ENCODE measurements at places on chromosomes 1 and 21.

GRCh38 chr1:15579683-15580047 is 5.2 kb downstream of the AGMAT start:
- DNase-seq, result no peak

- no peak for DNase-seq
These were observed 688.8 kb downstream of the PLA2G4A start for GRCh38 chr1:187517546-187517945.

DNA sequence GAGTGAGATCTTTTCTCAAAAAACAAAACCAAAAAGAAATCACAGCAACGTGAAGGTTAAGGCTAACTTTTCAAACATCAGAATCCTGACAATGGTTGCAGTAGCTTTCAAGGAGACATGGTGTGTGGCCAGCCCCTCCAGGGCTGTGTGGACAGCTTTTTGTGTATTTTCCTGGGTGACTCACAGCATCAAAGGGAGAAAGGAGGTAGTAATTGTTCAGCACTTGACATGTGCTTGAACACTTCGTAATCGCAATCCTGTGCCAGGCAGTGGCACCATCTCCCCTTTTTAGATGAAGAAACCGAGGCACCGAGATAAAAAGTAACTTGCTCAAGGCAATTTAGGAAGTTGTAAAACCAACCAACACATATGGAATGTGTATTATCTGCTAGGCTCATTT is 10.3 kb downstream of the NBL1 start:
- no peak for DNase-seq

GRCh38 chr1:165869343-165869742 is 41.9 kb downstream of the UCK2 start:
- DNase-seq, result no peak

- no peak for DNase-seq
These were observed 2.4 kb downstream of the DNAJC6 start for GRCh38 chr1:65311760-65312159.

DNA sequence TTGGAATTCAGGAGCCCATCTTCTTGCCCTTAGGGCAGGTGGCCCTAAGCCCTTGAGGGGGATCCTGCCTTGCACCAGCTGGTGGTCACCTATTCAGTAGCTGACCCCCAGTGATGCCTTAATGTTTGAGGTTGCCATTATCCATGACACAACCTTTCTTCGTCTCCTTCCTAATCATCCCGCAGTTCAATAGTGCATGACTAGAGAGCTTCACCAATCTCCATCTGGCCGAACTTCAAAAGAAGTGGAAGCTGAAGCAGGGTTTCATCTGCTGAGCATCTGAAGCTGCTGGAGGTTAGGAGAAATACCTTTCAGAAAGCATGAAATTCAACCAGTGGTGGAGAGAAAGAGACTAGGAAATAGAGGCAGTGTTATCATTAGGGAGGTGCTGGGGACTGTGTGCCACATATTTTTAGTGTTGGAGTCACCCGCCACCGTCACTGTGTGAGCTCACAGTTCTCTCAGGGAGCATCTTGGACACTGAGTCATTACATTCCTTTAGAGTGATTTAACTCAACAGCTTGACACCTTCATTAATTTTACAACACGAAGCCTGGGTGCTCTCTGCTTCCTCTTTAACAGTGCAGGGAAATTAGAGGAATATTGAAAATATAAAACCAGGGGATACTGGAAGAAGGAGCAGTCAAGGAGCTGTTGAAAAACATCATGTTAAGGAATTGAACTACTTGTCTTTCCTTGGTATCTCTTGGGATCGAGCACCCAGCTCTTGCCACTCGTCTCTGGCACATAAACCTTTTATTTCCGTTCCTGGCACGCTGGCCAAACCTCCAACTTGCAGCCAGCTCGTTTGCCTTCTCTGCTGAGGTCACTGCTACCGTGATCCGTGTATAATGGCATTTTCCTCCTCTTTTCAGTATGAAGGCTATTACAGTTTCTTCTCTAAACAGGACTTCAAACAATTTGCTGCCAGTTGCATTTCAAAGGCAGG is 53.6 kb downstream of the PEX14 start:
- DNase-seq, result no peak

- DNase-seq, result no peak
These were observed 39.9 kb downstream of the KCNC4 start for GRCh38 chr1:110250008-110250407.

DNA sequence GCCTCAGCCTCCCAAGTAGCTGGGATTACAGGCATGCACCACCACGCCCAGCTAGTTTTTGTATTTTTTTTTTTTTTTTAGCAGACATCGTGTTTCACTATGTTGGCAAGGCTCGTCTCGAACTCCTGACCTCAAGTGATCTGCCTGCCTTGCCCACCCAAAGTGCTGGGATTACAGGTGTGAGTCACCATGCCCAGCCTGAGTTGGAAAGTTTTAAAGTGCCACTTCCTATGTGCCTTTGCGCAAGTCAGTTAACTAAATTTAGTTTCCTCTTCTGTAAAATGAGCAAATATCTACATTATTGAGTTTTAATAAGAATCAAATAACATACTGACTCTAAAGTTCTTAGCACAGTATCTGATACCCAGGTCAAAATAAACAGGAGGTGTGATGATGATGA is 12.4 kb downstream of the SLC19A2 start:
- DNase-seq, result no peak

GRCh38 chr1:10632691-10633090 is 157.9 kb downstream of the PEX14 start:
- no peak for DNase-seq

DNA sequence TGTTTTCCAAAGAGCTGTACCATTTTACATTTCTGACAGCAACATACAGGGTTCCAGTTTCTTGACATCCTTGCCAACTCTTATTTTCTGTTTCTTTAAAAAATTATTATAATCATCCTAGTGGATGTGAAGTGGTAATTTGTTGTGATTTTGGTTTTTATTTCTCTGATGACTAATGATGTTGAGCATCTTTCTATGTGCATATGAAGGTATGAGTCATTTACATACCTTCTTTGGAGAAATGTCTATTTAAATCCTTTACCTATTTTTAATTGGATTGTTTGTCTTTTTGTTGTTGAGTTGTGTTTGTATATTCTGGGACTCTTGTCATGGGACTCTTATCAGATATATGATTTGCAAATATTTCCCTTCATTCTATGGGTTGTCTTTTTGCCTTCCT is 20.8 kb upstream of the MPC2 start:
- no peak for DNase-seq

GRCh38 chr1:229693129-229693900 is 67.3 kb downstream of the URB2 start:
- DNase-seq, result no peak

GRCh38 chr1:43671626-43672330 is 21.8 kb downstream of the KDM4A start:
- DNase-seq, result no peak

GRCh38 chr1:201728731-201729130 is 100.2 kb upstream of the IPO9 start:
- no peak for DNase-seq

GRCh38 chr1:161773791-161774190 is 7.7 kb downstream of the ATF6 start:
- DNase-seq, result no peak

- DNase-seq, result no peak
These were observed 52.2 kb upstream of the ARTN start for GRCh38 chr1:43881415-43881814.

DNA sequence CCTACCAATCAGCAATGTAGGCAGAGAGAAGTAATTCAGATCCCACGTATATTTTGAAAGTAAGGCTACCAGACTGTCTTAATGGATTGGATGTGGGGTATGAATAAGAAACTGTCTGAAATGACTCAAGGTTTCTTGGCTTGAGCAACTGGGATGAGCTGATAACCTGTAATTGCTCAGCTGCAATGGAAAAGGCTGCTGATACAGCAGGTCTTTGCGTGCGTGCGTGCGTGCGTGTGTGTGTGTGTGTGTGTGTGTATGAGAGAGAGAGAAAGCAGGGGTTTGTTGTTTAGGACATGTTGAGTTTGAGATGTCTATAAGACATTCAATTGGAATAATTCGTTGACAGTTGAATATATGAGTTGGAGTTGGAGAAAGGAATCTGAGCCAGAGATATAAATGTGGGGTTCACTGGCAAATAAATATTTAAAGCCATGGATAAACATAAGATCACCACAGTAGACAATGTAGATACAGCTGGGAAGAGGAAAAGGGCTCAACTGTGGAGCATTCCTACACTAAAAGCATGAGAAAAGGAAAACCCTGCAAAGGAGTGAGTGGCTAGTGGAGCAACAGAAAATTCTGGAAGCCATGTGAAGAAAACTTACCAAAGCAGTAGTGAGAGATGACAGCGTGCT is 72.9 kb downstream of the UCHL5 start:
- DNase-seq, result no peak

DNA sequence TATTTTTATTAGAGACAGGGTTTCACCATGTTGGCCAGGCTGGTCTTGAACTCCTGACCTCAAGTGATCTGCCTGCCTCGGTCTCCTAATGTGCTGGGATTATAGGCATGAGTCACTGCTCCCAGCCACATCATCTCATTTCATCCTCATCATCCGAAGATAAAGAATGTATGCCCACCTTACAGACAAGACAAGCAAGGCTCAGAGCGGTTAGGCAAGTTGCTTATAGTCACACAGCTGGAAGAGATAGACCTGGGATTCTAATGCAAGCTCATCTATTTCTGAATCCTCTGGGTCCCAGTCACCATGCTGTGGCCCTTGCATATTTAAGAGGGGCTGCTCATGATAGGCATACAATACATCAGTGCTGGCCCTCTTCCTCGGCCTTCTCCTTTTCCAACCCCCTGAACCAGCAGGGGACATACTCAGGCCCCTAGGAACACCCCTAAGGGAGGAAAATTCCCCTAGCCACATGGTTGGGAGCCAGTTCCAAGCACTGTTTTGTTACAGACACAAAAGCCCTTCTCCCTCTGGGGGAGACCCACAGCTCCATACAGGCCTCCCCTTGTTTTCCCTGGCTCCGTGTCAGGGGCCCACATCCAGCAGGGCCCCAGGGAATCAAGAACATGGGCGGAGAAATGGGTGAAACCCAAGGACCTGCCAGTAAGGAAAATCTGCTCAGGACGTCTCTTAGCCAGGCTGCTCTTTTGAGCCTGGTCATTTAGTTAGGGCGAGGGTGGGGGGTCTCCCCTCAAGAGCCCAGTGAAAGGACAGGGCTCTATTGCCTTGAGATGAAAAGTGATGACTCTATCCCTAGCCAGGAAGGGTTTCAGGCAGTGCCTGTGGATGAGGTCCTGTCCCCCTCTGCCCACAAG is 6.9 kb downstream of the CSRP1 start:
- no peak for DNase-seq

DNA sequence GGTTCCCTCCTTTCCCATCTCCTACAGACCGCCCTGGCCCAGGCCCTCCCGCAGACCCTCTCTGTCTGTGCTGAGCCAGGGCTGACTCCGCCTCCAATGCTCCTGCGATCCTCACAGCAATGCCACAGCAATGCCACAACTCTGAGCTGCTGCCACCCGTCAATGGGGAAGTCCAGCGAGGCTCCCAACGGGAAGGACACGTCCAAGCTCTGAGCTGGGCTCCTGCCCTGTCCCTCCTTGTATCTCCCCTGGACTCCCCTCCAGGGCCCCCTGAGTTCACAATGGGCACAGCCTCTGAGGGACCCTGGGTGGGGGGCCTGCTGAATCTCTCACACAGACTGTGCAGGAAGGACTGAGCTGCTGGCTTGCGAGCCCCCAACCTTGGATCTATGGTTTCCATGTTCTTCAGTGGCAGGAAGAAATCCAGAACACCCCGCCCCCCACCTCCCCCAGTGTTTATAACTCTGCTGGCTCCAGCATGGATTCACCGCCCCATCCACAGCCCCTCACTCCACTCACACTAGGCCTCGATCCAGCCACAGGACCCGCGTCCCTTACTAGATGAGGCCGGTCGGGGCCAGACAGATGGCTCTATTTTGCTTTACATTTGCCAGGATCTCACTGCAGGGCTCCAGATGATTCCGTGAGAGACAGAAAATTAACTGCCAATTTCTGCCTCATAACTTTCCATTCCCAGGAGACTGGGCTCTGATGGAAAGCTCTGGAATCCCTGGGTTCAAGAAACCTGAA is 338.0 kb downstream of the MATN1 start:
- no peak for DNase-seq

DNA sequence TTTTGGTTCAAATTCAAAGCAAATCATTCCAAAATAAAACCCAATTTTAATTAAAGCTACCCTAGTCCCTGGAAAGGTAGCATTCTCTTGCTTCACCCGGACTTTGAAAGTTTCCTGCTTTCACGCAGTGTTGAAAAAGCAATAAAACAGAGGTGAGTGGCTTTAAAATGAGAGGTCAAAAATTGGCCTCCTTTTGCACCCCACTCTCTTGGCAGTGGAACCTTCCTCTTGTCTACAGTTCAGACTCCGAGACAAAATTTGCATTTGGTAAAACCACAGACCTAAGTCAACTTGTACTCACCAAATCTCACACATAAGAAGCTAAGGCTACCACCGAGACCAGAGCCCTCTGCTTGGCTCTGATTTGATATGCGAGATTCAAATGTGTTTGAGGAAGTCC is 252.7 kb downstream of the TTLL7 start:
- no peak for DNase-seq

DNA sequence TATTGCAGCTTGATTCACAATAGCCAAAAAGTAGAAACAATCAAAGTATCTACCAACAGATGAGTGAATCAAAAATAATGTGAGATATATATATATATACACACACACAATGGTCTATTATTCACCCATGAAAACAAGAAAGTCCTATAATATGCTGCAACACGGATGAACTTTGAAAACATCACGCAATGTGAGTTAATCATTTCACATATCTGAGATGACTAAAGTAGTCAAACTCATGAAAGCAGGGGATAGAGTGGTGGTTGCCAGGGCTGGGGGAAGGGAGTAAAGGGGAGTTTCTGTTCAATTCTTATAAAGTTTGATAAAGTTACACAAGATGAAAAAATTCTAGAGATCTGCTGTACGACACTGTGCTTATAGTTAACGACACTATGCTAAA is 1234.8 kb downstream of the MRPL39 start:
- DNase-seq, result no peak

Data from activated CD8-positive, alpha-beta memory T cell treated with anti-CD3 and anti-CD28 coated beads for 4 hours (primary cell).